ENCODE measurements at places on chromosomes 4 and X. TPM values are rescaled to one million over a fixed set of nuclear protein-coding genes. Genes with fewer than 3 reads are reported as not detected.

DNA sequence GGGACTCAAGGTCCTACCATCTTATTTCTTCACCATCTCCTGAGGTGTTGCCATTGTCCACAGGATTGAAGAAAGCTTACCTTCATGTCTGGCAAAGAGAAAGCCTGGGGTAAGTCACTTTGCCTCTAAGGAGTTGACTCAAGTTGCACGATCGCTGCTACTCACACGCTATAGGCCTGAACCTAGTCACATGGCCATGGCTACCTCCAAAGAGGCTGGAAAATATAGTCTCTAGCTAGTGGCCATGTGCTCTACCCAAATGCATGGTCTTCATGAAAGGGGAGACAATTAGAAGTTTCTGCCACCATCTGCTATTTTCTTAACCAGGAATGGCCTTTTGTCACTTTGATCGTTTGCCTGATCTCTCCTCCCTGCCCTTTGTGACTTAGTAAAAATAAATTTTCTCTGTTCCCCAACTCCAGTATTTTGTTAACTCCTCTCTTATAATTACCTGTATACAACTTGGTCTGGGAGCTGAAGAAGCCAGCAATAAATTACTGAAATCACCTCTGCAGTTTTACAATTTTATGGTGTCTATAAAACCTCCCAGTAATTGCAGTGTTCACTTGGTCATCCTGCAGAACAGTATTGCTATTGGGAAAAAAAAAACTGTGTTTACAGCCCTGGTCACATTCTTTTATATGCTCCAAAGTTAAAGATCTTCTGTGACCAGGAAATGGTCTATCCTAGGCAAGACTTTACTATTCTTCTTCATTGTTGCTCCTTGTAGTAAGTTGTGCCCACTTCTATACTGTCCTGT is 126.7 kb upstream of the TSPAN5 start:
- DNase-seq, result no peak

- DNase-seq, result peak; percentile 25
Observed at GRCh38 chr4:24121395-24122175, 231.7 kb upstream of the PPARGC1A start.

GRCh38 chrX:105191878-105192277 is 28.6 kb downstream of the TEX13A start:
- peak; percentile 4 for DNase-seq

DNA sequence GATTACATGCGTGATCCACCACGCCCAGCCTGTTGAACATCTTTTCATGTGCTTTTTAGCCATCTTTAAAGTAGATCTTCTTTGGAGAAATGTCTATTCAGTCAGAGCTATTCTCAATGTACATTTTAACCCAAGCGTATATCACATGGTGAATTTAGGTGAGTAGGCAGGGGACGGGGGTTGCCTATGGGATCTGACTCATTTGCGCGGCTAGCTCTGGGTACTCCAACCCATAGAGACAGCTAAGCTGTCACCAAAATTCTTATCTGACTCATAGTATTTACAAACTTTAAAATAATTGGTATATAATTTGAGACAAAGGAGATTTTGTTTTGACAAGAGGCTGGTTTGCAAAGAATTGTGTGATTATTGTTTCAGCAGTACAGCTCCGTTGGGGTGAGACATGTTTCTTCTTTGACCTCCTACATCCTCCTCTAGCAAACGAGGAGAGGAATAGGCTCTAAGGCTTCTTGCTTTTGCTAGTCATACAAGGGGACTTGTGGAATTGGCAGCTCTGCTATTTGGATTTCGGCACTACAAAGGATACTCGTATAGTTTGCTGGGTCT is 12.0 kb downstream of the NSDHL start:
- DNase-seq, result no peak

DNA sequence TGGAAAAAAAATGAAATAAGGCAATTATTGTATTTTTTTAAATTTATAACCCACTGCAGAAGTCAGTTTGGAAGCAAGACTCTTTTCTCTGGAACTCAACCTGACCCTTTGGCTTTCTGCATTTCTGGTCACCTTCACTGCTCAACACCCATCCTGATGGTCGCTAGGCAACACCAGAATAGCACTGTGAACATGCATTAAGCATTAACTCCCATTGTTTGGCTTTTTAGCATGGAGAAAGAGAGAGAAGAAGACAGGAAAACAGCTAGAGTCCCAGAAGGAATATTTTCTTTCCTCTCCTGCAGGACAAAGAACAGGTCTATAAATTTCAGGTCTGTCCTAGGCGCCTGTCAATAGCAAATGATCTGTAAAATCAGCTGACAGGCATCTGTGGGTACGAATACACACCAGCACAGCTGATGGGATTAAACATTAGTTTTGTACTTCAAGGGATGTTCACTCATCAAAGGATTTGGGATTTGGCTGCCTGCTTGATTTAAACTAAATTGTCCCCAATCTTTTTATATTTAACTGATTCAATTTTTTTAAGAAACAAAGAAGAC is 137.2 kb upstream of the ETNPPL start:
- DNase-seq, result peak; percentile 71

DNA sequence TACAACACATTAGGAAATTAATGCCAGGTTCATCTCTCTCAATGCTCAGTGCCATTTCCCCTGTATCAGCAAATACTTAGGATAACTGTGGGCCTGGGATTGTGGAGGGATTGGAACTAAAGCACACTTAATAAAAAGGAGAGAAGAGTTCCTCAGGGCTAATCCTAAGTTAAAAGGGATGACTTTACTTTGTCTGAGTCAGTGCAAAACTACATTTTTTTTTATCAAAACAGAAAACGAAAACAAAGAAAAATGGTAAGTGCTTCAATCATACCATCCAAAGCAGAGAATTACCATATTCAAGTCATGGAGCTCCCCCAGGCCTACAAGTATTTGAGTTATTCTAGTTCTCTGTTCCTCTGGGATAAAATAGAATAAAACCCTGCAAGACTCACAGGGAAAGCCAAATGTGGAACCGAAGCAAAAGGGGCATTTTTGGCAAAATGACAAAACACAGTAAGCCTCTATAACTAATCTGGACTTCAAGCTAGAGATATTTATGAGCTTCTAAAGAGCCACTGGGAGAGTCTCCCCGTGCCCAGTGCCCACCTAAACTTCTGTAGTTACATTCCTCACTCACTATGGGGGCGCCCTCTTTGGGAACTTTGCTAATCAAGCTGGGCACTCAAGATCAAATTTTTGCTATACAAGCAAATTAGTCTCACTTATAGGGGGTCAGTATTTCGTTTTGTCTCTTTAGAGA is 53.4 kb downstream of the PALLD start:
- DNase-seq, result peak; percentile 24

DNA sequence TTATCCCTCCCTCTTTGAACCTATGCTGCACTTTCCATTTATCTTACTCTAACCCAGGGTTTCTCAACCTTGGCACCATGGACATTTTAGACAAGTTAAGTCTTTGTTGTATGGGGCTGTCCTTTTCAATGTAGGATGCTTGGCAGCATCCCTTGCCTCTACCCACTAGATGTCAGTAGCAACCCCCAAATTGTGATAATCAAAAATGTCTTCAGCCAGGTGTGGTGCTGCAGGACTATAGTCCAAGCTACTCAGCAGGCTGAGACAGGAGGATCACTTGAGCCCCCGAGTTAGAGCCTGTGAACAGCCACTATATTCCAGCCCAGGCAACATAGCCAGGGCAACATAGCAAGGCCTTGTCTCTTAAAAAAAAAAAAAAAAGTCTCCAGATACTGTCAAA is 7.0 kb downstream of the LRCH2 start:
- peak; percentile 14 for DNase-seq

- DNase-seq, result peak; percentile 80
Observed at GRCh38 chr4:54658252-54659093, 716 bp downstream of the KIT start.

- DNase-seq, result peak; percentile 68
Observed at GRCh38 chr4:127732623-127733328, 2.6 kb downstream of the SLC25A31 start.

DNA sequence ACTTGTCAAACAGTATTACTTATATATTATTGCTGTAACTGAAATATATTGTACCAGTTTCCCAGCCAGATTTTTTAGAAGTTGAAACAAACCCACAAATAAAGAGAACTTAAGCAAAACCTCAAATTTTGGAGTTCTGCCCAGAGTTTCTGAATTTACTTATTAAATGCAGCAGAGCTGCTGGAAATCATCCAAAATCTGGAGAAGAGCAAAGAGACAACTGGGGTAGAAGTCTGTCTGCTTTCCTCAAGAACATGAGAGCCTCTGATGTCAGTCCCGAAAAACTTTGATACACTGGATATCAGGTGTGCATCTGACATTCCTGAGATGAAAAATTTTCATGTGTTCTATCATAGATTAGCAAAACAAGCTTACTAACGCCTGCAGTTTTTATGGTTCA is 325.9 kb downstream of the NR3C2 start:
- peak; percentile 40 for DNase-seq

DNA sequence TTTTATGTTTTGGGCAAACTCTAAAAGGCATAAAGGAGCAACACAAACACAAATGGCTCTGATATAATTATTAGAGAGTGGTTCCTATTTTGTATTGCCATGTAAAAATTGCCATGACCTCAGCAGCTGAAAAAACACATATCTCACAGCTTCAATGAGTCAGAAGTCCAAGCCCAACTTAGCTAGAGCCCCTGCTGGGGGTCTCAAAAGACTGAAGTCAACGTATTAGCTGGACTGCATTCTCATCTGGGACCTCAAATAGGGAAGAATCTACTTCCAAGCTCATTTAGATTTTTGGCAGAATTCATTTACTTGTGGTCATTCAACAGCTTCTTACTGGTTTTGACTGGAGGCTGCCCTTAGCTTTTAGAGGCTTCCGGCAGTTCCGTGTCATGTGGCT is 47.4 kb downstream of the FREM3 start:
- no peak for DNase-seq

GRCh38 chr4:2852481-2852921 is 8.9 kb downstream of the ADD1 start:
- no peak for DNase-seq

DNA sequence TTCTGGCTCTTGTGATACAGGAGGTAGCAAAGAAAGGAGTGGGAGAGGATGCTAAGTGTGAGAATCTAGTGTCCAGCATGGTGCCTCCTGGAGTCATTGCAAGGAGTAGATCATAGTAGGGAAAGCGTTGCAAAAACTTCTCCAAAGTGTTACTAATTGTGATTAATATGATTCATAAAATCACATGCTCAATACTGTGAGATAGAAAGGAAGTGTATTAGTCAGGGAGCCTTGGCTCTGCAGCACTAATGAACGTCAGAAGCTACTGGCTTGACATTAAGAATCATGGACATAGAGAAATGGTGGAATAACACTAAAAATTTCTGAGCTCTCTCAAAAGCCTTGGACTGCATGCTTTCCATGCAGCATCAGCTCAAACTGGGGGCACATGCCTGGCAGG is 299.1 kb downstream of the EVC2 start:
- DNase-seq, result no peak

DNA sequence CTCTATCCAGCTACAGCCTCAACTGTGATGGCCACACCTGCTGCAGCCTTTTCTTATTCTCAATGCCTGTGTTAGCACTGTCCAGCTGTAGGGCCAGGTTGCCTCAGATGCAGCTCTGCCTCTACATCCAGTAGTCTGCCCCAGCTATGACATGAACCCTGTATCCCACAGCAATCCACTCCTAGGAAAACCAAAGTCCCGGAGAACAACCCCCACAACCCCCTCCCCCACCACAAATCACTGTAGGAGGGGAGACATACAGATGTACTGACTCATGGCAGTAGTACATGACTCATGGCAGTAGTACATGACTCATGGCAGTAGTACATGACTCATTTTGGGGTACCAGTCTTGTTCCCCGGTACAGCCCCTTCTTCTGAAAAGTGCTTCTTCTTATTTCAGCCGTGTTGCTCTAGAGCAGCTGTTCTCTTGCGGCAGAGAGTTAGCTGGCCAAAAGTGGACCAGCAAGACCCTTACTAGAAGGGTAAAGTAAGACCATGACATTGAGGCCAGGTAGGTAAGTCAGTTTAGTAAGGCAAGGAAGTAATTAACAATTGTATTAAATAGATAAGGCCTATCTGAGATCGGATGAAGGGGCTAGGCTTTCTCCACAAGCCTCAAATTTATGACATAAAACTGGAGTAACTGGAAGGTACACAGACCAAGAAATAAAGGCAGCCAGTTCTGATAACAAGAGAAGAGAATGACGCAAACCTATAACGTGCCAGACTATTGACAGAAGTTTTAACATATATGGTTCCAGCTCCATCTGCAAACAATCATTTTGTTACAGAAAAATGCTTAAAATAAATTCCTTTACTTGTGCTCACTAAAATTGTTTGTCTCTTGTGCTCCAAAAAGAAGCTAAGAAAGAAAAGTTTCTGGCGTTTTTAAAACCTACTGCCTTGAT is 221.4 kb downstream of the TACR3 start:
- DNase-seq, result no peak

- no peak for DNase-seq
Observed at GRCh38 chr4:8770518-8771257, 101.0 kb downstream of the HMX1 start.

GRCh38 chr4:116202524-116202923 is 882.9 kb downstream of the TRAM1L1 start:
- no peak for DNase-seq

GRCh38 chr4:156933633-156934258 is 37.9 kb downstream of the PDGFC start:
- no peak for DNase-seq

- no peak for DNase-seq
Observed at GRCh38 chrX:108397627-108398391, 40.4 kb downstream of the COL4A6 start.

GRCh38 chrX:72089254-72089653 is 42.5 kb downstream of the RTL5 start:
- no peak for DNase-seq

GRCh38 chr4:185809121-185809520 is 2.9 kb downstream of the SORBS2 start:
- DNase-seq, result no peak

GRCh38 chr4:121448231-121448630 is 67.4 kb upstream of the QRFPR start:
- no peak for DNase-seq

- no peak for DNase-seq
Observed at GRCh38 chr4:146477054-146477453, 44.7 kb downstream of the SLC10A7 start.

GRCh38 chrX:34918856-34919255 is 23.7 kb upstream of the FAM47B start:
- peak; percentile 24 for DNase-seq

Gene POF1B
- polyA plus RNA-seq, result not detected

Gene DUSP21
- polyA plus RNA-seq, result not detected

Gene TMPRSS11D
- not detected for polyA plus RNA-seq

Gene SPANXN3
- polyA plus RNA-seq, result not detected

Gene AMBN
- polyA plus RNA-seq, result not detected

Gene TEX13D
- not detected for polyA plus RNA-seq

Gene PLP1
- 1,325 TPM for polyA plus RNA-seq

Gene CDK16
- 120 TPM for polyA plus RNA-seq

Gene RWDD4
- 6.2 TPM for polyA plus RNA-seq

Gene VCX3B
- not detected for polyA plus RNA-seq

Gene ZFX
- 4.4 TPM for polyA plus RNA-seq

All from brain (organoid and tissue), 16 donors.